ENCODE measurements at places on chromosomes 3 and 15.

DNA sequence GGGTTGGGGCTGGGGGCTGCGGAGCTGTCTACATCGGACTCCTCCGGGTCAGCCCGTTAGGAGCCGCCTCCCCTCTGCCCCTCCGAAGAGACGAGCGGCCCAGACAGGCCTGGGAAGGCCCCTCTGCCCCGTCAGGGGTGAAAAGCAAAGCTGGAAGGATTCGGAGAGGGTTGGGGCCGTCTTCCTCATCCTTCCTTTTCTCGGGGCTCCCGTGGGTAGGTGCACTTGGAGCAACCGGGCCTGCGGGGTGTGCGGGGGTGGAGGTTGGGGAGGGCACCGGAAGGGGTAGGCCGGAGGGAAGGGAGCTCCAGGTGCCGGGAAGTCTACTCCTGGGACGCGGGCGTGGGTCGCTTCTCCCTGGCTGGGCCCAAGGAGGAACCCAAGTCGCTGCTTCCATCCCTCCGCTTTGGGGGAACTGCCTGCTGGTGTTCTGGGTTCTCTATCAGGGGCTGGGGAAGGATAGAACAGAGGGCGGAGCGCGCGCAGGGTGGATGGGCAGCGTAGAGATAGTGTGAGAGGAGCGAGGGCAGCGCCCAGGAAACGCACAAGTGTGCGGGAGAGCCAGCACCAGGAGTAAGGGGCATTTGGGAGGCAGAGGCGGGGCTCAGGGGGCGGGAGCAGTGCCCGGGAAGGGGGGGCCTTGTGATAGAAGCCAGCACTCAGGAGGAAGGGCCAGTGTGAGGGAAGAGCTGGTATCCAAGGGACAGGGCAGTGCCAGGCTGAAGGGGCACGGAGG is 590 bp downstream of the POLR2H start:
- DNase-seq = peak; percentile 42

DNA sequence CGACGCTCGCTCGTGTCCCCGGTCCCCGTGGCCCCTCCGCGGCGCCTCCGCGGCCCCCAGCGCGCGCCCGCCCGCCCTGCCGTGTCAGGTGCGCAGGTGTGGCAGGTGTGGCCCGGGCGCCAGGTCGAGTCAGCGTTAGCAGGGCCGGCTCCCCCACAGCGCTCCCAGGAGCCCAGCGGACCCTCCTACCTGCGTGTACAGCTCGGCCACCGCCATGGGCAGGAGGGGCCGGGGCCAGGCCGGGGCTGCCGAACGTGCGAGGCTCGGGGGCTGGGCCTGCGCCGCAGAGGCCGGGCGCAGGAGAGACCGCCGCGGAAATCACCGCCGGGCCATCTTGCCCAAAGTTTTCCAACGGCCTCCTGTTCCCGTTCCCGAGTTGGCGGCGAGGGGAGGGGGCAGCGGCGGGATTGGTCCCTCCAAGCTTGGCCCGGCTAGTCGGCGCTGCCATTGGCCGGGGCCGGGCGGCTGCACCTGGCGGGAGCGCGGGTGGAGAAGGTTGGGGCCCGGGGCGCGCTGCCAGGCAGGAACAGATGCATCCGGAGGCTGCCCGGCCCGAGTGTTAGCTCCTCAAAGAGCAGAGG is at the start of gene MYO5C:
Gene MYO5C, minus strand, starts transcription at position 384 of the 581 bp plus-strand sequence. Its CDS starts 168 bp downstream, at position 216.
- no peak for DNase-seq

GRCh38 chr3:73605412-73605811 is 19.3 kb downstream of the PDZRN3 start:
- no peak for DNase-seq

DNA sequence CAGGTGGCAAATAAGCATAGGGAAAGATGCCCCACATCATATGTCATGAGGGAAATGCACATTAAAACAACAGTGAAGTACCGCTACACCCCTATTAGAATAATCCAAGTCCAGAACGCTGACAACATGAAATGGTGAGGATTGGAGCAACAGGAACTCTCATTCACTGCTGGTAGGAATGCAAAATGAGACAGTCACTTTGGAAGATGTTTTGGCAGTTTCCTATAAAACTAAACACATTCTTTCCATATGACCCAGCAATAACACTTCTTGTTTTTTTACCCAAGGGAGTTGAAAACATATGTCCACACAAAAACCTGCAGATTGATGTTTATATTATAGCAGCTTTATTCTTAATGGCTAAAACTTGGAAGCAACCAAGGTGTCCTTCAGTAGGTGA is 116.4 kb upstream of the TOPAZ1 start:
- DNase-seq = no peak
